ENCODE measurements at places on chromosomes 3 and 15. TPM values are rescaled to one million over a fixed set of nuclear protein-coding genes. Genes with fewer than 3 reads are reported as not detected.

CHL1 gene
- not detected for total RNA-seq

DNA sequence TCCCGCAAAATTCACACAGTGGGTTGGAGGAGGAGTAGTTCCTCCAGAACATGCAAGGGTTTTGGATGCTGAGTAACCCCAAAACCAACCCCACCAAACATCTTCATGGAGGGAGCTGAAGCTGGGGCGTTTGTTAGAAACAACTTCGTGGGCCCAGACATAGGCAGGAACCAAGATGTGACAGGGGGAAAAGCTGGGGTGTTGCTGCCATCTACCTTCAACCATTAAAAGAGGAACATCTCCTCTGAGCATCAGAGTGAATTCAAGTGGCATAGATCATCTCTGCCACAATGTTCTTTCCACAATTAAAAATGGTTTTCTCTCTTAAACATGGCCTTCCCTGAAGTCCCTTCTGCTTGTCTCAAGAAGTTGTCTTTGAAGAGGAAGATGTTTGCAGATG, 20.5 kb downstream of the SIDT1 start:
- no peak for DNase-seq

- no peak for DNase-seq
Observed at GRCh38 chr3:145159640-145160039, 1001.3 kb downstream of the PLOD2 start.

DNA sequence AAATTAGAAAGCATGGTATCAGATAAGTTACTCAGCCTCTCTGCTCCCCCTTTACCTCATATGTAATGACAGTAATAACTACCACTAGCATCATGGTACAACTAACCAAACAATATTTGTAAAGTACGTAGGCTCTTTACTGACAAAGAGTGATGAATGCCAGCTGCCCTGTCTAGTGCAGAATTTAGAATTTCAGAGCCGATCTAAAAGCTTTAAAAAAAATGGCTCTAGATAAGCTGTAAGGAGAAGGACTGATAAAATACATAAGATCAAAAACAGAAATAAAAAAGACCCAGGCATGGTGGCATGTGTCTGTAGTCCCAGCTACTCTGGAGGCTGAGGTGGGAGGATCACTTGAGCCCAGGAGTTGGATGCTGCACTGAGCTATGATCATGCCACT, 424.1 kb downstream of the MAGI1 start:
- no peak for DNase-seq

GRCh38 chr3:135014566-135014965, 219.5 kb downstream of the EPHB1 start:
- no peak for DNase-seq

- no peak for DNase-seq
Observed at GRCh38 chr15:60076582-60077276, 72.6 kb downstream of the FOXB1 start.

DNA sequence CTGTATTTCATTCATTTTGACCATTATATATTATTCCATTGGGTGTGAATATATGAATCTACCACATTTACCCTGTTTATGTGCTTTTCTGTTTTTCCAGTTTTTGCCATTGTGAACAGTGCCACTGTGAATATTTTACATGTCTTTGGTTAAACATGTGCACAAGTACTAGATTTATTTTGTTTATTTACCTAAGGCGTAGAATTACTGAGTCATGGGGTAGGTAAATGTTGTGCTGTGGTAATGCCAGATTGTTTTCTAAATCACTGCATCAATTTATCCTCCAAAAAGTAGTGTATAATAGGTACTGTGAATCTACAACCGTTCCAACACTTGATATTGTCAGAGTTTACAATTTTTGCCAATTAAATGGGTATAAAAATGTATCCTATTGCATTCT, 362.1 kb upstream of the AGTR1 start:
- DNase-seq = no peak
